ENCODE measurements at places on chromosomes 6 and 20. TPM values are rescaled to one million over a fixed set of nuclear protein-coding genes. Genes with fewer than 3 reads are reported as not detected.

- H3K27ac ChIP-seq = no peak overlapping the region
- no peak for DNase-seq
- H3K36me3 ChIP-seq = no peaks in the 10 kb centered on the region
- no peak overlapping the region for H3K4me3 ChIP-seq
- H3K4me1 ChIP-seq = no peaks in the 10 kb centered on the region
These were observed 453.0 kb downstream of the LMBRD1 start for GRCh38 chr6:69343851-69344250.

DNA sequence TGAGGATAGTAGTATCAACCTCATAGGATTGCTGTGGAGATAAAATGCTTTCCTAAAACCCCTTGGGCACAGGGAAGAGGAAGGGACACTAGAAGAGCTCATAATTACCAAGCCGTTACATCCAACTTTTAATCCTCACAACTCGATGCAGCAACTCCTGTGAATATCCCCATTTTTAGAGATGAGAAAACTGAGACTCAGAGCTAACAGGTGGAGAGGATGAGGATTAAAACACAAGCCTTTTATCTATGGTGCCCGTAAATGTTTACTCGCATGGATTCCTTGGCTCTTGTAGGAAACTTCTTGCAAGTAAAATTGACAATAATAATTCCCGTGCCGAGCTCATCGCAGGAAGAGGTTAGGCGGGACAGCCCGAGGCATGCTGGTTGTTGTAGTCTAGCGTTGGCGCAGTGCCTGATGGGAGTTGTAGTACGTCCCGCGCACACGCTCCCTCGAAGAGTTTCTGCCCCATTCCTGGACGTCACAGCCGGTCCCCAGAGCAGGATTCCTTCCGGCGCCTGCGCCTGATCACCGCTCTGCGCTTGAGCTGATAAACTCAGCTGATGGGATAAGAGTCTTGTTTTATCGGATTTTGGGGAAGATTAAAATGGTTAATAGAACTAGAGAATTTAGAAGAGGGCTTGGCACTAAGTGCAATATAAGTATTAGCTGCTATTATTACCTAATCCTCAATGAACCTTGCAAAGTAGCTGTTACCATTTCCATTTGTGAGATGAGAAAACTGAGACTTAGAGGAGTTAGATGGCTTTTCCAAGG is 2.8 kb upstream of the UBE2V1 start:
- H3K27me3 ChIP-seq = no peaks in the 10 kb centered on the region
- peak overlapping the region; percentile 34 for H3K4me3 ChIP-seq
- H3K36me3 ChIP-seq = no peaks in the 10 kb centered on the region
- peaks cover 45% of the 10 kb centered on the region for H3K4me1 ChIP-seq
- peak overlapping the region; percentile 66 for H3K27ac ChIP-seq

DNA sequence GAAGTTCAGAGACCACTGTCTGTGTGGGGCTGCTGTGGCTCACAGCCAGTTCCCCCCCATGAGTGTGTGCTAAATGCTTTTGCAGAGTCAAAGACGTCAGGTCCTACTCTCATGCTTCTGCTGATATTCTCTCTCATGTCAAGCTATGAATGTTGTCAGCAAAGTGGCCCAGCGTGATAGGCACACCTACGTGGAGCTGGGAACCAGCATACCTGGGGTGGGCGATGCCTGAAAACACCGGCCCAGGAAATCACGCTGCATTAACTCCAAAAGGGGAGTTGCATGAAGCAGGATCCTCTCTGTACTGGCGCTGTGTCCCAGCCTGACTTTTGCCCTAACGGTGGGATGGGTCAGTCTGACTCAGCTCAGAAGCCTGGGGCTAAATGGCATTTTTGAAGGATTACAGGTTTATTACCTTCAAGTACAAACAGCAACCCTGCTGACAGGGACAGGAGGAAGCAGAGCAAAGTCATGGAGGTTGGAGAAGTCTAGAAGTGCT is 9.0 kb upstream of the MRPS10 start:
- H3K36me3 ChIP-seq = no peaks in the 10 kb centered on the region
- H3K27ac ChIP-seq = no peak overlapping the region
- no peaks in the 10 kb centered on the region for H3K4me1 ChIP-seq
- no peaks in the 10 kb centered on the region for H3K27me3 ChIP-seq
- no peak for DNase-seq

DNA sequence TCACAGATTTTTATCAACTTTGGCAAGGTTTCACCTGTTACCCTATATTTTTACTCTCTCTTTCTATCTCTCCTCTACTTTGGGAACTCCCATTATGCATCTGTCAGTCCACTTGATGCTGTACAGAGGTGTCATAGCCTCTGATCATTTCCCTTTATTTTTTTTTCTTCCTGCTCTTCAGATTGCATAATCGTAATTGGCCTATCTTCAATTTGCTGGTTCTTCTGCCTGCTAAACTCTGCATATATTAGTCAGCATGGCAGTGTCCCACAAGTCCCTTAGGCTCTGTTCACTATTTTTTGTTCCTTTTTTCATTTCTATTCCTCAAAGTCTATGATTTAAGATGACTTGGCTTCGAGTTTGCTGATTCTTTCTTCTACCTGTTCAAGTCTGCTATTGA is 44.7 kb upstream of the MICB start:
- H3K27me3 ChIP-seq = no peaks in the 10 kb centered on the region
- no peak overlapping the region for H3K27ac ChIP-seq
- H3K4me3 ChIP-seq = no peak overlapping the region
- DNase-seq = no peak

- DNase-seq = no peak
- H3K27me3 ChIP-seq = no peaks in the 10 kb centered on the region
- H3K27ac ChIP-seq = no peak overlapping the region
- no peak overlapping the region for H3K4me3 ChIP-seq
- H3K36me3 ChIP-seq = no peaks in the 10 kb centered on the region
These were observed 41.1 kb upstream of the PREP start for GRCh38 chr6:105443941-105444340.

- no peaks in the 10 kb centered on the region for H3K36me3 ChIP-seq
- H3K4me3 ChIP-seq = no peak overlapping the region
- H3K27me3 ChIP-seq = no peaks in the 10 kb centered on the region
- DNase-seq = no peak
- no peak overlapping the region for H3K27ac ChIP-seq
These were observed 29.9 kb upstream of the PRDM1 start for GRCh38 chr6:106056060-106056745.

- no peak overlapping the region for H3K4me3 ChIP-seq
- H3K27ac ChIP-seq = no peak overlapping the region
- no peaks in the 10 kb centered on the region for H3K4me1 ChIP-seq
- H3K36me3 ChIP-seq = no peaks in the 10 kb centered on the region
These were observed 54.2 kb upstream of the SIRPA start for GRCh38 chr20:1840817-1841553.

GRCh38 chr6:111129013-111129412 is 41.7 kb downstream of the SLC16A10 start:
- no peaks in the 10 kb centered on the region for H3K36me3 ChIP-seq
- no peak overlapping the region for H3K27ac ChIP-seq
- H3K27me3 ChIP-seq = no peaks in the 10 kb centered on the region
- peaks cover 4% of the 10 kb centered on the region for H3K4me1 ChIP-seq
- H3K4me3 ChIP-seq = no peak overlapping the region

DNA sequence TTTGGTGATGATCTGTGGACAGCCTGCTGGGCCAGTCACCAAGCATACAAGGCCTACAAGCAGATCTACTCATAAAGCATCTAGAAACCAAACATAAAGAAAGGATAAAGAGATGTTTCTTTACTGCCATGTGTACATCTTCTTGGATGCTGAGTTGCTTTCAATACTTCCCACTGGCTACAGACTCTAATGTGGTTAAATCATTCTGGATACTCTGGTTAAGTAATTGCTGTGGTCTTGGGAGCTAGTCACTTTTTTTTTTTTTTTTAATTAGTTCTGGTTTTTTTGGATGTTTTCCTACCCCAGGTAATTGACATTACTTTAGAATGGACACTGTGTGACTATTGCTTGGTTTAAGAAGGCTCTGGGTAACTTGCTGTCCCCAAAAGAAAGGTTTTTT is 215.4 kb upstream of the RUNX2 start:
- no peaks in the 10 kb centered on the region for H3K36me3 ChIP-seq
- H3K4me3 ChIP-seq = no peak overlapping the region
- H3K27me3 ChIP-seq = no peaks in the 10 kb centered on the region
- no peak overlapping the region for H3K27ac ChIP-seq

Gene ZBTB46
- total RNA-seq = 39.9 TPM

Gene COL21A1
- total RNA-seq = 1.6 TPM

Gene NINL
- 18.3 TPM for total RNA-seq

Gene ANKRD6
- total RNA-seq = 19.9 TPM

Gene ZHX3
- total RNA-seq = 58.2 TPM

Gene KCNG1
- total RNA-seq = not detected

Gene SRSF3
- total RNA-seq = 160 TPM

Gene SPTLC3
- 33.8 TPM for total RNA-seq

All from thyroid gland (tissue), 4 donors.